ENCODE measurements at places on chromosomes 7 and 10. TPM values are rescaled to one million over a fixed set of nuclear protein-coding genes. Genes with fewer than 3 reads are reported as not detected.

Gene OPN4
- total RNA-seq = not detected

Gene FEZF1
- not detected for total RNA-seq

Gene PDZD7
- total RNA-seq = 1.9 TPM

Gene COL1A2
- total RNA-seq = 2,828 TPM

Gene BAMBI
- total RNA-seq = 25.9 TPM

Gene TMEM273
- not detected for total RNA-seq

Gene EGFR
- total RNA-seq = 98.9 TPM

Gene LEP
- not detected for total RNA-seq

Gene CLRN3
- total RNA-seq = not detected

Gene GPR15LG
- not detected for total RNA-seq

Data from fibroblast of villous mesenchyme (primary cell).